Stimulated activated naive B cell treated with anti-CD40 and anti-IgM and Interleukin-4, amounts not matched to agents 10 μg/mL and 1 μg/mL and 100 μg/mL, for 72 hours (primary cell): ENCODE measurements at places on chromosomes 7 and 10.

DNA sequence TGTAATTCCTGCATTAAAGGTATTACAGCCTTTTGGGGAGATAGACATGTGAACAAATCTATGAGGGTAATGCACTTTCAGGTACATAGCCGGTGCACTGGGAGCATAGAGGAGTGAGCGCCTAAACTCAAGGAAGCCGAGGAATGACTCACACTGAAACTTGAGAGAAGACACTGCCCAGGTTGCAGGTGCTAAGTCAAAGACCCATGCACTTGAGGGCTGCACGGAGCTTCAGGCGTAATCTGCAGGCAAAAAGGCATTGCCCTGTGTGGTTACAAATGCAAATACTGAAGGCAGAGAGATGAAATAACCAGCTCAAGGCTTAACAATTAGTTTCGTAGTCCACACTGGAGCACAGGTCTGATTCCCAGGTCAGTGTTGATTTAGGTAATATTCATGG, 51.0 kb upstream of the OSBPL3 start:
- no peak for DNase-seq

- DNase-seq, result no peak
Observed at GRCh38 chr7:107605218-107605815, 25.3 kb downstream of the BCAP29 start.

DNA sequence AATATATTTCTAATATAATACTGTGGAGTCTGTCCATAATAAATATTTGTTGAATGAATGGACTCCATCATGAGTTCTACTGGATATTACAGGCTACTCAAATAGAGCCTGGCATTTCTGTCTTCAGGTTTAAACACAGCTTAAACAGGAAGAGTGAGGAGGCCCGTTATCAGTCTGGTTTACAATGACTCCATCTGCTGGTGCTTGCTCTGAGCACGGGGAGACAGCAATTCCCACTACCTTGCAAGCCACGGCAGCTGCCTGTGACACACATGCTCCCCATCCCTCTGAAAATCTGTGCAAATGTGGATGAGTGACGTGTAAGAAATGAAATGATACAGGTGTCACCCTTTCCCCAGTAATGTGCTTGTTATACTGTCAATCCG, 293.5 kb upstream of the IMMP2L start:
- DNase-seq, result no peak

DNA sequence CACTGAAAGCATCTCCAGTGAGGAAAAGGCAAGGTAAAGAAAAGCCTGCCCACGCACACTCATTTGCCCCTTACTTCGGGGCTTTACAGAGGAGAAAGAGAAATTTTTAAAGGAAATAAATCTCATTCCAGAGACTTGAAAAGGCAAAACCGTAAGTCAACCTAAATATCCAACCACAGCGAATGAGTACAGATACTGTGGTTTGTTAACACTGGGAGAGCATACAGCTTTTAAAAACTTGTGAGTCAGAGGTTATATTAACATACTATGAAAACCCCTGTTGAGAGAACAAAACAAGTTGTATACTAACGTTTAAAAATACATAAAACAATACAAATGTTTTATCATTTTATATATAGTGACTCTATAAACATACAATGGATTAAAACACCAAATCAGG, 28.6 kb upstream of the ST7 start:
- DNase-seq, result no peak

GRCh38 chr10:4943821-4944220, 19.4 kb upstream of the AKR1C1 start:
- DNase-seq, result no peak

DNA sequence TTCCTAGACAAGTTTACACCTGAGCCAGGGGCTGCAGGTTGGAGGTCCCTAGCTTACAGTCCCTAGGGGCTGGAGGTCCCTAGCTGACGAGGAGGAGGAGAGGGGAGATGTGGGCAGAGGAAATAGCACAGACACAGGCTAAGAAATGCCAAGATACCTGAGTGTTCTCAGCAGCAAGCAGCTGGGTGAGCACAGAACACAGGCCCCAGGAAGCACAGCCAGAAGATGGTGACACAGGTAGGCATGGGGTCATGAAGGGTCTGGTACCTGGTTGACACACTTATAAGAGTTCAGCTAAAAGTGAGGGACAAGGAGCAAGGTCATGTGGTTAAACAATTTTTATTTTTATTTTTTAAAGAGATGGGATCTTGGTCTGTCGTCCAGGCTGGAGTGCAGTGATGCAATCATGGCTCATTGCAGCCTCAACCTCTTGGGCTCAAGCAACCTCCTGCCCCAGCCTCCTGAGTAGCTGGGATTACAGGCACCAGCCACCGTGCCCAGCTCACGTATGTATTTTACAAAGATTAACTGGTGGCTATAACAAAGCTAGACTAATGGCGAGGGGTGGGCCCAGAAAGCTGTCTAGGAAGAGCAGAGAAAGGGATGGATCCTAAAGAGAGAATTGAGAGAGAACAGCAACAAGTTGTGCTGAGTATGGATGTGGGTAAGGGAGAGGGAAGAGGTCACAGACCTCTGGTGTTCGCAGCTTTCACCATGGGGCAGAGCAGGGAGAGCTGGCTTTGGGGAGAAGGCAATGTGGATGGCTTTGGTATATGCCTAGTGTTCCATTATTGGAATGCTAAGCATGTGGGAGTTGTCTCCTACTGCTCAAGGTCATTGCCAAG, 140.3 kb upstream of the KLF14 start:
- no peak for DNase-seq

DNA sequence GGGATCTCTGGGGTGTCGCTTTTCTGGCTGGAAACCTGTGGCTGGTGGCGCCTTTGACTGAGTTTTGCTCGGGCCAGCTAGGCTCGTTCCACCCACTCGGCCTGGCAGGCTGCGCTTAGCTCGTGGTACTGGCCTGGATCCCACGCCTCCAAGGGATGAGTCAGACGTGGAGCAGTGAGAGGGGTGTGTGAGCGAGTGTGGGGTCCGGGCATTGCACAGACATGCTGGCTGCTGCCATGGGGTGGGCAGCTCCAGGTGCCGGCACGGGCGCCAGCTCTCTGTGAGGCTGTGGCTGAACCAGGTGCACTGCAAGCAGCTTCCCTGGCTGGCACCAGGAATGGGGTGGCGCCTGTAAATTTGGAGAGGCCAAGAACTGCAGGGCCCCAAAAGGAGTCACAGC, 63.1 kb upstream of the CACNA2D1 start:
- DNase-seq, result no peak

GRCh38 chr7:43834463-43835251, 34.7 kb downstream of the MRPS24 start:
- peak; percentile 30 for DNase-seq

DNA sequence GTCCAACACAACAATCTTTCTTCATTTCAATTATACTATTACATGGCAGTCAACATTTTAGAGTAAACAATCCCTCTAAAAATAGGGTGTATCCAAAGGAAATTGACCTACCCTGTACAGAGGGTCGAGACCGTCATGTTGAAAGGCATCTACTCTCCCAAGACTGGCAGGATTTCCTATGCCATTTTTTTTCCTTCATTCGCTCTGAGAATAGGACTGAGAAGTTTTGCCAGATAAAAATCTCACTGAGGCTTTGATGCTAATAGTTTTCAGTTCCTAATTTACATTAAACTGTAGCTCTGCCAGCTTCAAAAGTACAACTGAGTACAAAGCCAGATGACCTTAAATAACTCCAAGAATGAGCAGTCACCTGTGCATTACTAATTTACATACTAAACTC, 84.5 kb upstream of the SEMA3C start:
- DNase-seq, result no peak

DNA sequence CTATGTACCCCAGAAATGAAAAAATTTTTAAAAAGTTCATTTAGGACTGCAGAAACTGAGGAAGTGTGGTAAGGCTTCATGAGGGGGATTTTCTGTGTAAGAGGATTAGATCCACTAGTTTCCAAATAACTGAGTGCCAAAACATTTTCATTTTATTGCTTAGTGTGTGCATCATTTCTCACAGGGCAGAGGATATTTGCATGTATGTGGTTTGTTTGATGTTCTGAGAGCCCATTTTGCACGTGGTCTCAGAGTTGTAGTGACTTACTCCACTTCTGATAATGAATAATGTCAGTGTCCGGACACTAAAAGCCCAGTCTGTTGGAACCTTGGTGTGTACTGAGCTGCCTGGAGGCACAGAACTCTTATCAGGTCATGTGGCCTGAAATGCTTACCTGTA, 299.9 kb downstream of the AUTS2 start:
- no peak for DNase-seq

DNA sequence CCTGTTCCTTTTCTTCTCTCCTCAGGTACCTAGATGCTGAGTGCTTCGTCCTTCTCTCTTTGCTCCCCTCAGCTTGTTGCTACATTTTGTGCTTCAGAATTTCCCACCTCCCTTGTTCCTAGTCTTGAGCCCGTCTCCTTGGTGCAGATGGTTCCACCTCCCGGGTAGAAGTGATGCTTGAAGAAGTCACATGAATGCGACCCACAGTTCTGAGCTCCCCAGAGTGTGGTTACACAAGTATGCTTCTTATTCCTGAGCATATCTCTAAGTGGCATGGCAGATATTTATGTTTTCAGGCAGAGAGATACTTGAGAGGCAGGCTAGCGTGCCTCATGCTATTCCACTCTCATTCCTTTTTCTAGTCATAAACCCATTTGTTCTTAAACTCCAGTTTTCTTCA, 34.0 kb downstream of the INPP5F start:
- no peak for DNase-seq

GRCh38 chr10:13725594-13725993, 138.8 kb downstream of the PRPF18 start:
- DNase-seq, result no peak

- no peak for DNase-seq
Observed at GRCh38 chr10:71188201-71188600, 24.2 kb upstream of the UNC5B start.
